ENCODE measurements at places on chromosomes 11 and 22.

DNA sequence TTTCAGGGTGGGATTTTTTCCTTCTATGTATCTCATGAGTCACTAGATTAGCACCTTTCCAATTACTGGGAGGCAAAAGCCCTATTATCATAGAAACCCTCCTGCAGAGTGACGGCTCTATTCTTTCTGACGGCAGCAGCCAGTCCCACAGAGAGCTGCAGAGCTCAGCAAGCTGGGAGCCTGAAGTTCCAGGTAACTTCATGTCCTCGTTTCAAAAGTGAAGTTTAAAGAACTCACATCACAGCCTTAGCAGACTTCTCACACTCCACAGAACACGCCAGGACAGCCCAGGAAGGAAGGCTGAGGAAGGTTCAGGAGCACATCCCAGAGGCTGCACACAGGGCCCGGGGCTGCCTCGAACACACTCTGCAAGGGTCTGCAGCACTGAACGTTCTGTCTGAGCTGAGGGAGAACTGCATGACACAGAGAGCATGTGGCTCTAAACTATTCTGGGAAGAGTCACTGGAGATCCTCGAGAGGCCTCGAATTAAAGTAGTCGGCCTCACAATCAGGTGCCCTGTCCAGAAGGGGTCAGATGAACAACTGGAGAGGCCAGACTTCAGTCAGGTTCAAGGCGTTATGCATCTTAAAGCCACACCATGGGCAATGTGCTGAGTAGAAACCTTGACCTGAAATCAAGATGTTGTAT is 104.2 kb upstream of the DRD2 start:
- DNase-seq, result no peak

- DNase-seq, result no peak
These were observed 96.9 kb upstream of the PITPNB start for GRCh38 chr22:28015676-28016601.

GRCh38 chr11:36097219-36097650 is 153.4 kb downstream of the LDLRAD3 start:
- DNase-seq, result no peak

GRCh38 chr22:44133161-44133560 is 47.6 kb upstream of the PARVG start:
- no peak for DNase-seq

DNA sequence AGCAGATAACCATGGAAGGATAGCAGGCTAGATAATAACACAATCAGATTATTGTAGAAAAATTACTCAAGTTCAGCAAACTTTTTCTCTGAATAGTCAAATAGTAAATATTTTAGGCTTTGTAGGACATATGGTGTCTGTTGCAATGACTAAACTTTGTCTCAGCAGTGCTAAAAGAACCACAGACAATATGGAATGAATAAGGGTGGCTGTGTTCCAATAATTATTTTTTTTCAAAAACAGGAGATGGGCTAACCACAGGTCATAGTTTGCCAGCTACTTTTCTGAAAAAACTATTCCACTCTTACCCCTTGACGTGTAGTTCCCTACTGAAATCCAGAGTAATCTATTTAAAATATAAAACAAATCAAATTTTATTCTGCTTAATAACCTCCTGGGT is 153.9 kb upstream of the LRRC4C start:
- DNase-seq, result no peak

DNA sequence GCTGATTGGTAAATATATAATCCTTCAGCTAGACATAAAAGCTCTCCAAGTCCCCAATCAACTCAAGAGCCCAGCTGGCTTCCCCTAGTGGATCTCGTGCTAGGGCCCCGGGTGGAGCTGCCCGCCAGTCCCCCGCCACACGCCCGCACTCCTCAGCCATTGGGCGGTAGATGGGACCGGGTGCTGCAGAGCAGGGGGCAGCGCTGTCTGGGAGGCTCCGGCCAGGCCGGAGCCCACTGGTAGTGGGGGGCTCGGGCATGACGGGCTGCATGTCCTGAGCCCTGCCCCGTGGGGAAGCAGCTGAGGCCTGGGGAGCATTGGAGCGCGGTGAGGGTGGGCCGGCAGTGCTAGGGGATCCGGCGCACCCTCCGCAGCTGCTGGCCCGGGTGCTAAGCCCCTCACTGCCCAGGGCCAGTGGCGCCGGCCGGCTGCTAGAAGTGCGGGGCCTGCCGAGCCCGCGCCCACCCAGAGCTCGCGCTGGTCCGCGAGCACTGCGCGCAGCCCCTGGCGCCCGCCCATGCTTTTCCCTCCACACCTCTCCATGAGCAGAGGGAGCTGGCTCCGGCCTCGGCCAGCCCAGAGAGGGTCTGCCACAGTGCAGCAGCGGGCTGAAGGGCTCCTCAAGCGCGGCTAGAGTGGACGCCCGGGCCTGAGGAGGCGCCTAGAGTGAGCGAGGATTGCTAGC is 1680.6 kb upstream of the RAG2 start:
- no peak for DNase-seq

GRCh38 chr11:20003351-20003750 is 156.9 kb downstream of the DBX1 start:
- DNase-seq, result no peak

GRCh38 chr11:8790968-8791367 is 108.4 kb downstream of the RPL27A start:
- DNase-seq, result no peak

DNA sequence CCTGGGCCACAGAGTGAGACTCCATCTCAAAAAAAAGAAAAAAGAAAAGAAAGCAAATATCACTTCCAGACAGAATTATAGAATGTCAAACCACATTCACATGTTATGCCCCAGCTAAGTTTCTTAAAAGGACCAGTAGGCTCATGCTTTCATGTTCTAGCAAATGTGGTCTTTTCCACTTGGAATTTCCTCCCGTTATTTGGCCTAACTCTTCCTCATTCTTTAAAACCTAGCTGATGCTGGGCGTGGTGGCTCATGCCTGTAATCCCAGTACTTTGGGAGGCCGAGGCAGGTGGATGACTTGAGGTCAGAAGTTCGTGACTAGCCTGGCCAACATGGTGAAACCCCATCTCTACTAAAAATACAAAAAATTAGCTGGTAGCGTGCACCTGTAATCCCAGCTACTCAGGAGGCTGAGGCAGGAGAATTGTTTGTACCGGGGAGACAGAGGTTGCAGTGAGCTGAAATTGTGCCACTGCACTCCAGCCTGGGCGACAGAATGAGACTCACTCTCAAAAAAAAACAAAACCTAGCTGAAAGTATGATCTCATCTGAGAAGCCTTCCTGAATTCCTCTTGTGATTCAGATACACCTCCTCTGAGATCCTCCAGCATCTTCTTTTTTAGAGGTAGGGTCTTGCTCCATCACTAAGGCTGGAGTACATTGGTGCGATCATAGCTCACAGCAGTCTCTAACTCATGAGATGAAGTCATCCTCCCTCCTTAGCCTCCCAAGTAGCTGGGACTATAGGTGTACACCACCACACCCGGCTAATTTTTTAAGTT is 50.4 kb downstream of the FCHSD2 start:
- DNase-seq, result peak; percentile 7

DNA sequence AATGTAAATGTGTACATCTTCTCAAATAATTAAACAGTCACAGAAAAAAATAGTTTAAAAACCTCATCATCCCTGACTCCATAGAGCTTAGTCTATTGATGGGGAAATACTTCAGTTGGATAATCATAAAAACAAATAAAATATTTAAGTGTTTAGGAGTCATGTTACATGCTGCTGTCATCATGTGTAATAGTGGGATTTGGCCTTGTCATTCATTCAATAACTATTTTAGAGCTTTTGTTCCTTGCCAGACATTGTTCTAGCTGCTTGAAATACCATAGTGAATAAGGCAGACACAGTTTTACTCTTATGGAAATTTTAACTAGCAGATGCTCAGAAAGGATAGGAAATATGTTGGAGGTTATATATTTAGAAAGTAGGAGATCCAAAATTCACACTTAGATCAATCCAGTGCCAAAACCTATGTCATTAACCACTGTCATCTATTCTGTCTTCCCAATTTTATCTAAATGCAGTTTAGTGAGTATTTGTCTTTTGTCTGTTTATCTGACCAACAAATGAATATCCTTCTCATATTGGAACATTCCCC is 324.7 kb downstream of the CASP12 start:
- DNase-seq, result peak; percentile 6

DNA sequence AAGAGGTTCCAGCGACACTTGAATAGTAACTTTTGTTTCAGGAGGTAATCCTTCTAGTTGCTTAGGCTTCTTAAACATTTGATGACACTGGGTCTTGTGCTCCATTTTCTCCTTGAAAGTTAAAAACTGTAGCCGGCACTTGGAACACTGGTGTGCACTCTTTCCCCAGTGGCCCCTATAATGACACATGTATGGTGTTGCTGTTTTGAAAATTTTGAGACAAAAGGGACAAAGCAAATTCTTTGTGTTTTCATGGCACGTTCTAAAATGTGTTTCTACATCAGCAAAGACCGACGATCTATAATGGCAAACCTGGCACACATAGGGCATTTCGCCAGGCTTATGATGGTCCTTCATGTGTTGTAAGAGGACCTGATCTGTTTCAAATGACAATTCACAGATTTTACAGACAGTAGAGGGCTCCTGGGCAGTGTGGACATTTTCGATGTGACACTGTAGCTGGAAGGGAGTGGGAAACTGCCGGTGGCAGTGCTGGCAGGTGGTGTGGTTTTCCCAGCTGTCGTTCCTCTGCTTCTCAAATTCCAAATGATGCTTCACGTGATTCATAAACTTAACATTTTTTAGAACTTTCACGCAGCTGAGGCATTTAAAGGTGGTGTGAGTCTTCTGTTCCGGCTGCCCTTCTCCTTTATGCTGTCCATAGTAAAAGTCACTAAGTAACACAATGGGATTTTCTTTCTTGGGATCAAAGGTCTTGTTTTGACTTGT is 20.5 kb downstream of the ZNF280B start:
- no peak for DNase-seq

DNA sequence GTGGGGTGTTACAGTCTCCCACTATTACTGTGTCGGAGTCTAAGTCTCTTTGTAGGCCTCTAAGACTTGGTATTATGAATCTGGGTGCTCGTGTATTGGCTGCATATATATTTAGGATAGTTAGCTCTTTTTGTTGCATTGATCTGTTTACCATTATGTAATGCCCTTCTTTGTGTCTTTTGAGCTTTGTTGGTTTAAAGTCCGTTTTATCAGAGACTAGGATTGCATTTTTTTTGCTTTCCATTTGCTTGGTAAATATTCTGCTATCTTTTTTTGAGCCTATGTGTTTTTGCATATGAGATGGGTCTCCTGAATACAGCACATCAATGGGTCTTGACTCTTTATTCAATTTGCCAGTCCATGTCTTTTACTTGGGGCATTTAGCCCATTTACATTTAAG is 97.6 kb downstream of the PDE3B start:
- no peak for DNase-seq

GRCh38 chr22:23520863-23521440 is 59.1 kb downstream of the IGLL1 start:
- no peak for DNase-seq

DNA sequence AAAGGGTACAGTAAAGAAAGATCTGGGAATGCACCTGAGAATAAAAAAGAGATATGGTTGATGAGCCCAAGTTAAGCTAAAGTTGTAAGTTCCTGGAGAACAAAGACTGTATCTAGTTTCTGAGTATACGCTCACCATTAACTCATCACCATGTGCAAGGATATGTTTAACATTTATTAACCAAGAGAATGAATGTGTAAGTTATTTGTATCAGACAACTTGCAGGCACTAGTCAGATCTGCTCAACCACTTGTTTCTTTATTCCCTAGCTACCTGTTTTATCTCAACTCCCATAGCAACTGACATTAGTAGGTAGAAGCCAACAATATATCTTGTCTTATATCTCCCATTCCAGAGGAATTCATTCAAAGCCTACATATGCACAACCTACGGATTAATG is 74.9 kb upstream of the KCNA4 start:
- no peak for DNase-seq

- no peak for DNase-seq
These were observed 185.9 kb upstream of the ZBED5 start for GRCh38 chr11:11043721-11044120.

- DNase-seq, result no peak
These were observed 5.1 kb downstream of the VSIG10L2 start for GRCh38 chr11:125950696-125951651.

GRCh38 chr22:34973926-34974325 is 92.0 kb upstream of the ISX start:
- no peak for DNase-seq

DNA sequence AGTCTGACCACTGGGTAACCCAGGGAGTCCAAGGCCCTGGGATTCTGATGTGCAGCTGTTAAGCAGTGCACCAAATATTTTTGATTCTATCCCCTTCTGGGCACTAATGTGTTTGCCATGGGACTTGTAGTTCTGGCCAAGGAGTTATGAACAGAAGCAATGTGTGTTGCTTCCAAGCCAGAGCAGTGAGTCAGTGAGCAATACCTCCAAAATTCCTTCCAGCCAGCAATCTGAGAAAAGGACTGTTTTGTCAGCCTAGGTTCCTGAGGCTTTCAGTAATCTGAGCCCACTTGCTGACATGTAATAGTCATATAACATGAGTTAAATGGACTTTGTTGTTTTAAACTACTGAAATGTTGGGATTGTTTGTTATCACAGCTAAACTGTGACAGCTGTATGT is 311.4 kb downstream of the NELL1 start:
- DNase-seq, result no peak

DNA sequence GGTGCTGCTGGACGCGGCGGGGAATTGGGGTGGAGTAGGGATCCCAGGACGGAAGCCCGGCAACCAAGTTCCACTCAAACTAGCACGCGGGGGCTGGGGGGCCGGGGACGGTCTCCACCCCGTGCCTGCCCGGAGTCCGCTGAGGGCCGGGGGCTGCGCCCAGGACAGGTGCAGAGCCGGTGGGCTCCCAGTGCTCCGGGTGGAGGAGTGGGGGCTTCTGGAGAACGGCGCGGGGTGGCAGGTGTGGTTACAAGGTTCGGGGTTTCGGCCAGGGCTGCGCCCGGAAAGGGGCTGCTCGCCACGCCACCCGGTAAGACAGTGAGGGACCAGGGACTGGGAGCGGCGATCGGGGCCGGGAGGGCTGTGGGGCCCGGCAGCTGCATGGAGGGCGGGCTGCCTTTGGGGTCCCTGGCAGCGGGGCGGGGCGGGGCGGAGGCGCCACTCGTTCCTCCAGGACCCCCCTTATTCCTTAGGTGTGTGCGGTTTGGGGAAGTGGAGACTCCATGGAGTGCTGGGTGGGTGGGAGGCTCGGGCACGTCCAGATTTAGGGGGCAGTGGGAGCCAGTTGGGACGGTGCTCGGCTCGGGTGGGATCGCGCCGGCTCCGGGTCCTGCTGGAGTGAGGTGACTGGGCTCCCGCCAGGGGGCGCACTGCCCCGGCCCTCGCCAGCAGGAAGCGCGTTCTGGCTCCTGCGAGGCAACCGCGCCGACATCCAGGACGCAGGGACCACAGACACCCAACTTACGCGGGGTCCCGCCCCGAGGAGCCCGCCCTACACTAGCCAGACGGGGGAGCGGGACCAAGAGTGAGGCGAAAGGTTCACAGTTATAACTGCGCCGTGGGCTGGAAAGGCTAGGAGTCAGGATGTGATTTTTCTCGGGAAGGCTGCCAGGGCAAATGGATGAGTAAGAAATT is 868 bp downstream of the TSPAN18 start:
- peak; percentile 71 for DNase-seq

- no peak for DNase-seq
These were observed 25.1 kb downstream of the KCNQ1OT1 start for GRCh38 chr11:2674658-2675131.
